ENCODE measurements at places on chromosomes 6 and 20. TPM values are rescaled to one million over a fixed set of nuclear protein-coding genes. Genes with fewer than 3 reads are reported as not detected.

- DNase-seq: no peak
These were observed 3.9 kb upstream of the NECAB3 start for GRCh38 chr20:33677991-33678702.

DNA sequence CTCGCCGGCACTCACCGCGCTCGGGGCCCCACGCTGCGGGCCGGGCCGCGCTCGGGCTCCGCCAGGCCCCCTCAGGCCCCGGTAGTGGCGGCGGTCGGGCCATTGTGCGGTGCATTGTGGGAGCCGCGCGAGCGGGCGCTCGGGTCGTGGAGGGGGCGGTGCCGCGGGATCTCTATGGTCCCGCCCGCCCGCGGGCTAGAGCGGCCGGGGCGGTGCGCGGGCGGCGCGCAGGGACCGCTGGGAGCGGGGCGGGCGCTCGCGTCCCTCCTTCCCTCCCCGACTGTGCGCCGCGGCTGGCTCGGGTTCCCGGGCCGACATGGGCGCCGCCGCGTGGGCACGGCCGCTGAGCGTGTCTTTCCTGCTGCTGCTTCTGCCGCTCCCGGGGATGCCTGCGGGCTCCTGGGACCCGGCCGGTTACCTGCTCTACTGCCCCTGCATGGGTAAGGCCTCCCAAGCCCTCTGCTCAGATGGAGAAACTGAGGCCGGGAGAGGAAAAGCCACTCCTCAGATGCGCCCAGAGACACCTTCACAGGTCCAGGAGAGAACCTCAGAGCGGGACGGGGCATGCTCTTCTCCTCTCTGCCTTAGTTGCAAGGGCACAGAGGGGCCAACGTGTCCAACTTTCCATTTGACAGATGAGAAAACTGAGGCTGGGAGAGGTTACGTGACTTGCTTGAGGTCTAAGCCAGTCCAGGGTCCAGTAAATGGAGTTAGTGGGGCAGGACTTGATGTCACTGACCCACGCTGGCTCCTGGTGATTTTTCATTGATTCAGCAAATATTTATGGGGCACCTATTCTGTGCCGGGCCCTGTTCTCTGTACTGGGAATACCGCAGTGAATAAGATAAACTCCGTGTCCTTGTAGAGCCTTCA, at the start of the genes PLAGL2 and POFUT1:
Gene PLAGL2, minus strand, starts transcription at position 118 of the 873 bp plus-strand sequence. CDS start 5,565 bp downstream, outside the sequence.
Gene POFUT1, plus strand, starts transcription at position 255 of the 873 bp plus-strand sequence. Its CDS starts 62 bp downstream, at position 317.
- DNase-seq: peak; percentile 81

GRCh38 chr6:81987293-81987692, 234.8 kb upstream of the TENT5A start:
- no peak for DNase-seq

- no peak for DNase-seq
These were observed 175.8 kb downstream of the PREX1 start for GRCh38 chr20:48651960-48652359.

DNA sequence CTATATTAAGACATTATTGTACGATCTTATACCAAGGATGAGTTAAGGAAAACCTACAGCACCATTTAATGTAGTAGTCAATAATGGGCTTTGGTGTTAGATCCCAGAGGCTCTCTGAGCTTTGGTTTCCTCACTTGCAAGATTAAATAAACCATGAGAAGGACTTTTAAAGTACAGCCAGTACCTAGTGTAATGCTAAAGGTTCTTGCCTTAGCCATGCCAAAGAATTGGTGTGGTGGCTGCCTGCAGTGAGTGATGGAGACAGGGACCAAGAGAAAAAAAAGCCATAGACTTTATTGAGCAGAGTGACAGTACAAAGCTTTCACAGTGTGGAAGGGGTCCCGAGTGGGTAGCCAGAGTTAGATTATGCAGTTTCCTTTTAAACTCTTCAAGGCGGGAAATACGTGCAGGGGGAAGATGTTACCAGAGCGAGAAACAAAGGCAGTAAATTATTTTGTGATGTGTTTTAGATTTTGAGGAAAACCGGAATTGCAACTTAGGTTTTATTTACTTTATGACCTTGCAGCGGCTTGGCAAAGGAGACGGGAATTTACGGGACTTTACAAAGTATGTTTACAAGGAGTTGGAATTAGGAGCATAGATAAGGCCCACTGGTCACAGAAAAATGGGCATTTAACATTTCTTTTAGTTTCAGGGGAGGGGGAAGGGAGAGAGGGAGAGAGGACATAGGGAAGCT, 100.4 kb downstream of the MYO6 start:
- no peak for DNase-seq

DNA sequence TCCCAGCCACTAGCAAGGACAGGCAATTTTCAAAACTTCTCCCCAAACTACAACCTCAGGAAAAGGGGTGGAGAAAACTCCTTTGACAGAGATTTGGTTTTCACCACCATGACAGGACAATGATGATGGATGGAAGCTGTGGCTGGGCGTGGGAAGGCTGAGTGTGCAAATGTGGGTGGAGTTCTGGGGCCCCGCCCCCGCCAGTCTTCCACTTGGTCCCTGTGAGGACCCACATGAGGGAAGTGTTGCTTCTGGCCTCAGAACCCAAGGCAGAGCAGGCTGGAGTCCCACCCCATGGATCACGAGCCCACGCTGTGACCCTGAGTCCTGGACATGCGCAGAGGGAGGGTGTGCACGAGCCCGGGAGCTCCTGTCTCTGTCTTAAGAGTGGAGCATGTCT, 21.5 kb upstream of the MRGBP start:
- DNase-seq: no peak

GRCh38 chr6:131399433-131399832, 173.6 kb upstream of the ARG1 start:
- no peak for DNase-seq

GRCh38 chr6:142356201-142356883, 54.5 kb downstream of the ADGRG6 start:
- DNase-seq: no peak

- DNase-seq: no peak
These were observed 114.5 kb downstream of the SYCP2 start for GRCh38 chr20:59818911-59819310.

DNA sequence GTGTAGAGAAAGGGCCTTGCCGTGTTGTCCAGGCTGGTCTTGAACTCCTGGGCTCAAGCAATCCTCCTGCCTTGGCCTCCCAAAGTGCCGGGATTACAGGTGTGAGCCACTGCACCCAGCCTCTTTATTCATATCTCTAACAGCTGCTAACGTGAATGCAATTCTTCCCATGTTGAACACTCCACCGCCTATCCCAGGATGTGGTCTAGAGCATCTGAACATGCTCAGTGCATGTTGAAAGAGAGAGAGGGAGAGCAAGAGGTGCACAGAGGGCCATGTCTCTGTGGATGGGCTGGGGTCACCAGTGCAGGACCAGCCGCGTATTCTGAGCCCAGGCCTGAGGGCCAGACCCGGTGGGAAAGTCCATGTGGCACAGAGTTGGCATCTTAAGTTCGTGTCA, 12.8 kb downstream of the TUBB2A start:
- no peak for DNase-seq

GRCh38 chr6:148218542-148219258, 123.9 kb upstream of the SASH1 start:
- DNase-seq: no peak

DNA sequence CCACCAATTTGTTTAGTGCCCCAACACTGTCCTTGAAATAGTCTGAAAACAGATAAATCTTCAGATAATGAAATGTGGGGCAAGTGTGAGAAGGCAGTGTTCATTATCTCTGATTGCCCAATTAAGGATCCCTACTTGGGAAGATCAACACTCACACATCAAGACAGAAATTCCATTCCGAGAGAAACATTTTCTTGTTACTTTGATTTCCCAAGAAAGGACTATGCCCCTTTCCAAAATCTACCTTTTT, 16.2 kb downstream of the HMGN4 start:
- DNase-seq: no peak

DNA sequence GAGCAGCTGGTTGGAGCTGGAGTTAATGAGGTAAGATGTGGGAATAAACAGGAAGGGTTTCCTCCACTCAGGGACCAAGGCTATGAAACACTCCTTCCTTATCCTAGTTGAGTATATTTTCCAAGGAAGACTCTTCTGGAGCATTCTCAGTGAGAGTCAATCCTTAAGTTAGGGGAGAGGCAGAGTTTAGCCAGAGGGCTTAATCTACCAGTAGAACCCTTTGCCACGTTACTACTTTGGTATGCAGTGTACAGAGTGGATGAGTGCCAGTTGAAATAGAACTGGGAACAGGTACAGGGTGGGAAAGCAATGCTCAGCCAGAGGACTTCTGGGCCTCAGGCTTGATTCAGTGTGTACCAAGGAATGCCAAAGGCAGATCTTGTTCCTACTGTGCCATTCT, 114.3 kb downstream of the UBE3D start:
- DNase-seq: no peak

- peak; percentile 13 for DNase-seq
These were observed 7.8 kb downstream of the STX11 start for GRCh38 chr6:144158133-144158532.

GRCh38 chr6:119076173-119076572, 2.3 kb downstream of the FAM184A start:
- no peak for DNase-seq

DNA sequence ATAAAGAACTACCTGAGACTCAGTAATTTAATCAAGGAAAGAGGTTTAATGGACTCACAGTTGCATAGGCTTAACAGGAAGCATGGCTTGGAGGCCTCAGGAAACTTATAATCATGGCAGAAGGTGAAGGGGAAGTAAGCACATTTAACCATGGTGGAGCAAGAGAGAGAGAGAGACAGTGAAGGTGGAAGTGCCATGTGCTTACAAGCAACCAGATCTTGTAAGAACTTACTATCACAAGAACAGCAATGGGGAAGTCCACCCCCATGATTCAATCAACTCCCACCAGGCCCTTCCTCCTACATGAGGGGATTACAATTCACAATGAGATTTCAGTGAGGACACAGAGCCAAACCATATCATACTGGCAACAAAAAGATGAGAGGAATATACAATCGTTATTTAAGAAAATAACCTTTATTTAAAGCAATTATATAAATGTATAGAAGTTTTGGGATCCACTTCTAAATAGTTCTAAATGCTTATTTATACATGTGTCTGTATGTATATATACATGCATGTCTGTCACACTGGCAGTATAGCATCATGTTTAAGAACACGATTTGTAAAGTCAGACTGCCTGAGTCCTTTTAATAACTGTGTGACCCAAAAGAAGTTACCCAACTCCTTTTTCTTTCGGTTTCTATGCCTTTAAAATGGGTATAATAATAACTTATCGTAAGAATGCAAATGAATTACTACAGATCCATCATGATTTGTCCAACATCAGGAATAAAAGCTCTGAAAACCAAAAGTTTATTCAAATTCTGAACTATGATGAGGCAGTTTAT, 255.7 kb upstream of the THEMIS start:
- DNase-seq: no peak

DNA sequence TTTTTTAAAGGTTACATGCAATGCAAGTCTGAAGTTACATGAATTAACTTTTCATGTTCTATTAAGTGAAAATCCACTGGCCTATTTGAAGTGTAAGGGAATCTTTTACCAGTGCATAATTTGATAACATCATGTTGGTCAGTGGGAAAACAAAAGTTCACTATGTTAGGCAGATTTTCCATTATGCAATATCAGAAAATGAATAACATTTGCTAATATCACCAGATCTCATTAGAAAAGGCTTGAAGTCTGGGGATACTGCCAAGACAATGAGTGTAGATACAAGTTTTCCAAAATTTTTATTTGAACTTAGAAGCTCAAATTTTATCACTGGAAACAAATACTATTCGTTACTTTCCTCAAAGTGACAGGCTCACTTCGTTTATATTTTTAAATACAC, 296.4 kb upstream of the CDH4 start:
- DNase-seq: no peak

- DNase-seq: no peak
These were observed 53.8 kb upstream of the NRSN1 start for GRCh38 chr6:24072038-24072746.

DNA sequence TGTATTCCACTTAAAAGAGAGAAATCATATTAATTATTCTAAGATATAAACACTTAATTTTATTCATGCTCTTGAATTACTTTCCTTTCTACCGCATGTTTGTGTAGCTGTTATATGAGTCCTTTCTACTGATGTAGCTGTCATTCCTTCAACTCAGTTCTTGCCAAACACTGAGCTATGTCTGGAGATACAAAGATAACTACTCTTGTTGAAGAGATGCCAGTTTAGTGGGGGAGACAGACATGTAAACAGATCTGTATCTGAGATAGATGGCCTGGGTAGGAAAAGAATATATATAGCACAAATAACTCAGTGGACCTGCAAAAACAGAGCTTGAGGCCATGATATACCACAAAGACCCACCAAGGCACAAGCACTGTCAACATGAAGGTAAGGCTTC, 157.3 kb downstream of the BTBD9 start:
- DNase-seq: no peak

- no peak for DNase-seq
These were observed 42.8 kb upstream of the TAF8 start for GRCh38 chr6:42007286-42008137.

B3GAT2 gene
- polyA plus RNA-seq: 1.6 TPM

SLX4IP gene
- polyA plus RNA-seq: 5.6 TPM

BICRAL gene
- 13.3 TPM for polyA plus RNA-seq

DEF6 gene
- polyA plus RNA-seq: 5.1 TPM

SS18L1 gene
- 27.8 TPM for polyA plus RNA-seq

GSTA3 gene
- polyA plus RNA-seq: 0.49 TPM

BEND6 gene
- 6.3 TPM for polyA plus RNA-seq

TCF15 gene
- polyA plus RNA-seq: 1.0 TPM

IP6K3 gene
- polyA plus RNA-seq: 1.2 TPM

ADTRP gene
- 2.1 TPM for polyA plus RNA-seq

SPATA25 gene
- polyA plus RNA-seq: 2.6 TPM

Data from left renal cortex interstitium (tissue), 4 donors.